Bronchial smooth muscle cell (primary cell): ENCODE measurements at places on chromosomes 1 and 21. TPM values are rescaled to one million over a fixed set of nuclear protein-coding genes. Genes with fewer than 3 reads are reported as not detected.

The OR2M3 gene
- not detected in 2 replicates for total RNA-seq

The DHRS3 gene
- total RNA-seq, result 152 and 485 TPM in 2 replicates

The MFAP2 gene
- 16.1 and 22.1 TPM in 2 replicates for total RNA-seq

The SPRR4 gene
- total RNA-seq, result not detected in 2 replicates

The OR2T35 gene
- total RNA-seq, result not detected in 2 replicates

The ZCCHC17 gene
- total RNA-seq, result 32.3 and 40.0 TPM in 2 replicates

The ZSWIM5 gene
- total RNA-seq, result 0.32 and 1.5 TPM in 2 replicates

The GPR153 gene
- 6.6 and 11.3 TPM in 2 replicates for total RNA-seq

The BRINP2 gene
- total RNA-seq, result under 0.01 TPM in 1 of 2 replicates, not detected in the other

The OR2AK2 gene
- total RNA-seq, result not detected in 2 replicates

The TTC24 gene
- total RNA-seq, result not detected in 2 replicates

The UBE2Q1 gene
- 20.3 and 25.5 TPM in 2 replicates for total RNA-seq

The CCDC18 gene
- 8.9 and 11.5 TPM in 2 replicates for total RNA-seq

The ZNF593OS gene
- total RNA-seq, result not detected in 2 replicates

The AZIN2 gene
- total RNA-seq, result 5.2 and 6.0 TPM in 2 replicates

The NEK2 gene
- 0.26 and 3.5 TPM in 2 replicates for total RNA-seq

The LIPI gene
- total RNA-seq, result not detected in 2 replicates

The LHX4 gene
- under 0.01 and 0.09 TPM in 2 replicates for total RNA-seq

The OLFM3 gene
- total RNA-seq, result not detected in 2 replicates

The ALPL gene
- total RNA-seq, result under 0.01 and 11.7 TPM in 2 replicates

The TXNIP gene
- total RNA-seq, result 318 and 471 TPM in 2 replicates

The B3GALT2 gene
- total RNA-seq, result 0.32 TPM in 1 of 2 replicates, not detected in the other

The CTSS gene
- 4.0 and 9.0 TPM in 2 replicates for total RNA-seq

The PAQR6 gene
- total RNA-seq, result 0.47 and 0.60 TPM in 2 replicates
